ENCODE measurements at places on chromosomes 4 and X.

DNA sequence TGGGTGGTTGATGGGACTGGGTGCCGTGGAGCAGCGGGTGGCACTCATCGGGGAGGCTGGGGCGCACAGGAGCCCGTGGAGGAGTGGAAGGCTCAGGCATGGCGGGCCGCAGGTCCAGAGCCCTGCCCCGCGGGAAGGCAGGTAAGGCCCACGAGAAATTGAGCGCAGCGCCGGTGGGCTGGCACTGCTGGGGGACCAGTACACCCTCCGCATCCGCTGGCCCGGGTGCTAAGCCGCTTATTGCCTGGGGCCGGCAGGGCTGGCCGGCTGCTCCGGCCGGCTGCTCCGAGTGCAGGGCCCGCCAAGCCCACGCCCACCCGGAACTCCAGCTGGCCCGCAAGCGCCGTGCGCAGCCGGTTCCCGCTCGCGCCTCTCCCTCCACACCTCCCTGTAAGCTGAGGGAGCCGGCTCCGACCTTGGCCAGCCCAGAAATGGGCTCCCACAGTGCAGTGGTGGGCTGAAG is 85.1 kb upstream of the FAT4 start:
- no peak for DNase-seq

GRCh38 chr4:154593868-154594267 is 3.3 kb upstream of the FGA start:
- DNase-seq: no peak

DNA sequence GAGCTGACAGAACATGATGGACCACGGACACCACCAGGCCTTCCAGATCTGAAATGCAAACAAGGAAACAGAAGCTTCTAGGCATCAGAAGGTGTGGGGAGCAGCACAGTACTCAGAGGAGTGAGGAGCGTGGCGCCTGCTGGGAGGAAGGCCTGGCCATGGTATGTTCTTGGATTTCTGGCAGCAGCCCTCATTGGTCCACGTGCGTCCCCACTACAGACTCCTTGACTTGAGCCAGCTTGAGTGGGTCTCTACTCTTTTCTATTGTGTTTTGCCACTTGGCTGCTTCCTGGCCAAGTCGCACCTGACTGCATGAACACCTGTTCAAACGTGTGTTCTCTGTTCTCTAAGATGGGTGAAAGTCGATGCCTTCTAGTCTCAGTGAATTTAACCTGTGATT is 18.0 kb downstream of the ZNF275 start:
- DNase-seq: no peak

- DNase-seq: no peak
These were observed 39.7 kb upstream of the SPRY1 start for GRCh38 chr4:123356921-123357320.

- DNase-seq: no peak
These were observed 195.2 kb upstream of the EPHA5 start for GRCh38 chr4:65865489-65865888.
